ENCODE measurements at places on chromosomes 7 and 10.

GRCh38 chr7:98126311-98127142 is 19.9 kb downstream of the LMTK2 start:
- DNase-seq: no peak

- no peak for DNase-seq
Measured at GRCh38 chr7:36231406-36231805, 78.4 kb downstream of the EEPD1 start.

DNA sequence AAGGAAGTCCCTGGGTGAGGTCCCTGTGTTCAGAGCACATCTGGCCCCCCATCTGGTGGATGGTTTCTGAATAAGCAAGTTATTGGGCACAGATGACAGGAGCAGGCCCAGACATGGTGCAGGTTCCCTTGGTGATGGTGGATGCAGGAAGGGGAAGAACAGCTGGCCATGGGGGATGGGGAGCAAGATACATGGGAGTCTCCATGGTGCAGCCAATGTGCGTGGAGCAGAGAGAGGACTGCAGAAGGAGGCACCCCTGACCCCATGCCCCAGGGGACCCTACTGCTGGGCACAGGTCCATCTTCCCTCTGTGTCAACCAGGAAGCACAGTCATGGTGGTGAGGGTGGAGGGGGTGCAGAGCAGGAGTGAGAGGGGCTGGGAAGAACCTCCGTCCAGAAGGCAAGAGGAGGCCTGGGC is 43.8 kb upstream of the RABGEF1 start:
- no peak for DNase-seq

- DNase-seq: no peak
Measured at GRCh38 chr10:3263082-3263481, 90.5 kb upstream of the PITRM1 start.

DNA sequence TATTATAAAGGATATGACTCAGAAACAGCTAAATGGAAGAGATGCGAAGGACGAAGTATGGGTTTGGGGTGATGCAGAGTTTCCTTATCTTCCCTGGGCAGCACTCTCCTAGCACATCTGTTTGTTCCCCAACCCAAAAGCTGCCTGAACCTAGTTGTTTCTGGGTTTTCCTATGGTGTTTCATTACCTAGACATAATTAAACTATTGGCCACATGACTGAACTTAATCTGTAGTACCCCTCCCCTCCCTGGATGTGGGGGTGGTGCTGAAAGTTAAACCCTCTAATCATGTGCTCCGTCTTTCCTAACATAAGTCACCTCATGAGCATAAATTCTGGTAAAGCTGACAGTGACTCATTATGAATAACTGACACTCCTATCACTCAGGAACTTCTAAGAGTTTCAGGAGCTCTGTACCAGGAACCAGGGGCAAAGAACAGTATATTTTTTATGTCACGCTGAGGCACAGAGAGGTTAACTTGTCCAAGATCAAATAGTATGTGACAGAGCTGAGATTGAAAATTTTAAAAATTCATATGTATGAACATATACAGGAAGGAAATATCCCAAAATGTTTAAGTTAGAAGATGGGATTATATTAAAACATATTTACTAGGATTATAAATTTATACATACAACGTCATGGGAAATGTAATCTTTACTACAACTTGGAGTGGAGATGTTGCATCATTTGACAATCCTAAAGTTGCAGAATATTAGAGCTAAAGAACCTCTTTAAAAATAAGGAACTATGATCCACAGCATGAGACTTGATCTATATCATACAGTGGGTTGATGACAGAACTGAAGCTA is 4.8 kb downstream of the STRIP2 start:
- DNase-seq: peak; percentile 42

DNA sequence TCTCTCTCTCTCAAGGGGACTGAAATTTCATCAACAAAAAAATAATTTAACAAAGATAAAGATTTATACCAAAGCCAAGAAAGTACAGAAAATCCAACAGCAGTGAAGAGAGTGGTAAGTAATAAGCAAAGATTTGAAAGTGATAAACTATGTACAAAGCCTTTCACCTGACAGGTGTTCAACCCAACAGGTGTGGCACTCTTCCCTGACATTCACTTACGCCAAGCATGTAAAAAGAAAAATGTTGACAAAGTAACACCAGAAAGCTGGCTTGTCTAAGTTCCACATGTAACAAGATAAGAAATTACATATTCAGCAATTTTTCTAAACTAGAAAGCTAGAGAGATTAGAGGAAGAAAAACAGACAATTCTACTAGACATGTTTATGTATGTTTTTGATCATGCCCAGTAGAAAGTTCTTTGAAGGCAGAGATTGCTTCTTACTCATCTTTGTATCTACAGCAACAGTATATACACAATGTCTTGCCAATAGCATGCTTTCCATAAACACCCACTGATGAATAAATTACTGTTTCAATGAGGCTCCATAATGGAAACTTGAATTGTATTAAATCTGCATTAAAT is 468.5 kb downstream of the PARD3 start:
- DNase-seq: peak; percentile 10

DNA sequence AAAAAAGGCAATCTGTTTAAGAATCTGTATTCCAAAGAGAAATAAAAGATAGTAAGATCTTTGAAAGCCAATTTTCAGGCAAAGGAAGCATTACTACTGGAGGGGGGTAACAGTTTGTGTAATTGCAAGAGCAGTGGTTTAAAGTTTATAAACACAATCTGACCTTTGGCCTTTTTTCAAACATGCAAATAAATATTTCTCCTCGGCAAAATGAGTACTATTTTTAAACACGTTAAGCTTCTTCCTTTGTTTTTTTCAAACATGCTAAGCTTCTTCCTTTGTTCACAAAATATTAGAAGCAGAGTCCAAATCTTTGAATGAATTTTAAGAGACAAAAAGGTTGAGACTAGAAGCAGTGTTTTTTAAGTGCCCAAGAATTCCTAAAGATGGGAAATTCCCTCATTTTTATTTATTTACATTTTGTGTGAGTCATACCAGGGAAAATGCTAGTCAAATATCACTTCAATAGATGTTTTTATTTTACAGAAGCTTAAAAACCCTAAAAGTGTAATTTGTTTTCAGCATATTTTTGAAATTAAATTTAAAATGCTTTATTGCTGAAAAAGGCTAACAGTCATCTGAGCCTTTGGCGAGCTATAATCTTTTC is 229.3 kb downstream of the GPR37 start:
- no peak for DNase-seq

DNA sequence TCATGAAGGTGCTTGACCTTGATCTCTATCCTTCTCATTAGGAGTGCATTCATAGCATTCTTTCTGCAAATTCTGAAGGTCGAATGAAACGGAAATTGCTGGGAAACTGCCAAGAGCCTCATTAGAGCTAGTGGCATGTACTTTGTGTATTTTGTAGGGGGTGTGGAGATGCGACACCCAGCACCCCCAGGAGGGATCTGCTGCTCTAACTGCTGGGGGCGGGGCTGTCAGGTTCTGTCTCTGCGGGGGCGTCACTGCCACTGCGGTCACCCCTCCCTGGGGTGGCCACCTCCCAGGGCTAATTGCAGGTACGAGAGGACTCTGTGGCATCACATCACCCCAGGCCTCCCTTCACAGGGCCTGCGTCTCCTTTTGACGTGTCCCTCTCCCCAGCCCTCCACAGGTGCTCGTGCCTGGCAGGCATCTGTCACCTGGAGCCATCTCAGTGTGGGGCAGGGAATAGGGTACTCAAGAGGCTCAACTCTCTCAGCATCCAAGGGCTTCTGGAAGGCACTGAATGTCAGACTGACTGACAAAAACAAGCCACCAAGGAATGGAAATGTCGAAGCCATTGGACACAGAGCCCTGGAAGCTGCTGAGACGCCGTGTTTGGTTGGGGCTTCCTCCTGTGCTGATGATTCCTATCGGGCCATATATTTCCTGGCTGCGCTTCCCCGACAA is 151.1 kb downstream of the ACTR3B start:
- no peak for DNase-seq

GRCh38 chr10:5317547-5318107 is 47.1 kb upstream of the UCN3 start:
- no peak for DNase-seq

DNA sequence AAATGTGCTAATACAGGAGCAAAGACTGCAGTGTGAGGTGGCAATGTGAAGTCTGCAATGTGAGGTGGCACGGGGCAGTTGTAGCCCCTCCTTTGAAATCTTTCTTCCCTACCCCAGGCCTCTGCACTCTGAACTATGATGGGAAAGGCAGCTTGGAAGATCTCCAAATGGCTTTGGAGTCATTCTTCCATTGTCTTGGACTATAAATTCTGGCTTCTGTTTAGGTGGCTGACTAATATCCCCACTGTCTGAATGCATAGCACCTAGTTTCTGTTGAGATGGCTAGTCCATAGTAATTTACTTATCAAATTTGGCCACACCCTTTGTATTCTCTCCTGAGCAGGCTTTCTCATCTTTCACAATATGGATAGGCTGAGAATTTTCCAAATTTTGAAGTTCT is 175.0 kb downstream of the CFTR start:
- DNase-seq: no peak

DNA sequence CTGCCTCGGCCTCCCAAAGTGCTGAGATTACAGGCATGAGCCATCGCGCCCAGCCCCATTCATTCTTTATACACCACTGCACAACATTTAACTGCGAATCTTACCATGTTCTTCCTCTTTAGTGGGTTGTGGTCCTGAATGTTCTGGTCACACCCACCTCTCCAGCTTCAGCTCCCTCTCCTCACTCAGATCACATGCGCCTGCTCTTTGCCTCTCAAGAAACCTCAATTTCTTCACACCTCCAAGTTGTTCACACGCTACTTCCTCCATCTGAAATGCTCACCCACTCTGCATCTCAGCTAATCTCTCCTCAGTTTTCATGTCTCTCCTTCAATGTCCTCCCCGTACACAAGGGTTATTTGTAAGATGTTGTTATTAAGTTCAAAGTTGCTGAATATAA is 2.4 kb upstream of the PRR15 start:
- DNase-seq: no peak

DNA sequence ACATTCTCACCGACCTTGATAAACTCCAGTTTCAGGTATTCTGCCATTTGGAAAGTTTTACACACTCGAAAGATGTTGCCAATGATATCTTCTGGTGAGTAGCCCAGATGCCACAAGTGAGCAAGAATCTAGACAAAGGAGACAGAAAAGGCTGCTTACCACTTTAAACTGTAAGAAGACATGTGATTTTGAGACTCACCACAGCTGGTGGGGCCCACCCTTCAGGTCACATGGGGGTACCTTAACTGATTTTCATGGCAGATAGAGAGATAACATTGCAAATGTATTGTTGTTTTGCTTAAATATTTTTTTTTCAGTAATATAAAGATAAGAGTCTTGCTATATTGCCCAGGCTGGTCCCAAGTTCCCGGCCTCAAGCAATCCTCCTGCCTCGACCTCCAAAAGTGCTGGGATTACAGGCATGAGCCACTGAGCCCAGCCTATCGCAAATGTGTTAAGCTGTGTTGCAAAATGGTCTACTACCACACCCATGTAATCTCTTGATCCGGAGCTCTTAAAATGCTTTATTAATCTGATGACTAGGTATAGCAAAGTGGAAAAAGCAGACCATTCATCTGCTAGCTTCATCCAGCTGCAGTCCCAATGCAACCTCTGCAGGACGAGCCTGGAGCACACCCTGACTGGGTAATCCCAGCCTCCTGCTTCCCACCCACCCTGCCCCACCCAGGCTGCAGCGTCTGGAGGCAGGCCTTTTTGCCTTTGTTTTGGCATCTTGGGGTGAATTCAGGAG is 18.5 kb downstream of the RFC2 start:
- DNase-seq: no peak

GRCh38 chr10:99595236-99595635 is 25.0 kb downstream of the SLC25A28 start:
- no peak for DNase-seq

GRCh38 chr7:73758581-73759138 is 11.4 kb downstream of the CLDN3 start:
- no peak for DNase-seq

GRCh38 chr10:17847585-17848296 is 38.6 kb downstream of the MRC1 start:
- no peak for DNase-seq

DNA sequence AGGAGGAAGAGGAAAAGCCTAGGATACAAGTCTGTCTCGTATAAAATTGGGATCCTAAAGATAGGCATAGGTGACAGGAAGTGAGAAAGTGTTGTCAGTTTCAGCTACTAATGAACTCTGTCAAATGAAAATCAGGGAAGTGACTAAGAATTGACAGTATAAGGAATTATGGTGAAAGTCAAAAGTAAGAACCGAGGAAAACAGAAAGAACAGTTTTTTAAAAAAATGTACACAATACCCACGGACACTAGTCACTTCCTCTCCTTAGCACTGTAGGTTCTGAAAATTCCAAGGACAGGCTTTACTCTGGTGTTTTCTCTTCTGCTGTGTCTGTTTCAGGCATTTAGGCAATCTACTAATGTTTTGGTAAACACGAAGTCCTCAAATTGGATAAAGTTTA is 42.3 kb downstream of the ATAD1 start:
- no peak for DNase-seq

- DNase-seq: no peak
Measured at GRCh38 chr10:50625649-50626132, 1.9 kb upstream of the SGMS1 start.

DNA sequence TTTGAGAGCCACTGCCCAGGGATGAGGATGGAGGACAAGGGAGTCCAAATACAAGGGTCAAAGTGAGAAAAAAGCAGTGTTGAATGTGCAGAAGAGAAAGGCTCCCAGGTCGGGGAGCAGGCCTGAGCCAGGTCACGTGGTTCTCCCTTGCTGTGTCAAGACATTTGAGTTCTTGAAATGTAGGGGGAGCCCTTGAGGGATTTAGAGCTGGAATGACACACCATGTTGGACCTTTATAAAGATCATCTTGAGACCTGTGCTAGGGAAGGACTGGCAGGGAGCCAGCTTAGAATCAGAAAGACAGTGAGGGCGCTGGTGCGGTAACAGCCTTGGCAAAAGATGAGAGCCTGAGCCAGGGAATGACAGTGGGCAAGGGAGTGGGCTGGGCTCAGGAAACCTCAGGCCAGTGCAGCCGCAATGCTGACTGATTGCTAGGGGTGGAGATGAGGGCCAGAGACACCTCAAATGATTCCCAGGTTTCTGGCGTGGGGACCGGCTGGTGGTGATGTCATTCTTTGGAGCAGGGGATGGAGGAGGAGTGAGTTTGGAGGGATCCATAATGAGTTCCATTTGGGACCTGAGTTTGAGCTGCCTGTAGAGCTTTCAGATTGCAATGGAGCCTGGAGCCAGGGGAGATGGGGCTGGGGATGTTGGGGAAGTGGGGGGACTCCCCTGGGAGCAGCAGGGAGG is 120.1 kb downstream of the PTPN20 start:
- DNase-seq: no peak

DNA sequence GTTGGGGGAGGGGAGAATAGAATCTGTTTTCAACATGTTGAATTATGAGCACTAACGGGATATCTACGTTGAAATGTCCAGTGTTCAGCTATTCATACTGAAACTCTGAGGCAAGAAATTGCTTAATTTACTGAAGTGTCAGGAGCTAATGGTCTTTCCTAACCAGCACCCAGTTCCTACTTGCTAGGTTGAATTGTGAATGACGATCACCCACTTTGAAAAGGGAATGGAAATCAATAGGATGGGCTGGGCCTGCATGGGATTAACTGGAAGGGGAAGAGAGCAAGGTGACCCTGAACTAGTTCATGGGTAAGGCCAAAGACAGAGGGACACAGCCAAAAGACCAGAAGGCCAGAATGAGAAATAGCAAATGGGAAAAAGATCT is 51.3 kb downstream of the HIPK2 start:
- no peak for DNase-seq

GRCh38 chr7:85733169-85733915 is 546.5 kb upstream of the SEMA3D start:
- no peak for DNase-seq

All from fibroblast of the conjunctiva (primary cell).